PC-9 (cell line): ENCODE measurements at places on chromosomes 13 and 19. TPM values are rescaled to one million over a fixed set of nuclear protein-coding genes. Genes with fewer than 3 reads are reported as not detected.

RCBTB1 gene
- 14.6 and 16.1 TPM in 2 replicates for total RNA-seq

KLF1 gene
- total RNA-seq: 0.22 and 0.25 TPM in 2 replicates

ZNF681 gene
- total RNA-seq: 1.9 and 2.4 TPM in 2 replicates

FFAR1 gene
- 0.23 and 0.44 TPM in 2 replicates for total RNA-seq

ADM5 gene
- total RNA-seq: 9.5 and 14.2 TPM in 2 replicates

CEACAM1 gene
- total RNA-seq: 0.53 and 1.6 TPM in 2 replicates

LILRA1 gene
- not detected in 2 replicates for total RNA-seq

FZR1 gene
- 57.0 and 60.4 TPM in 2 replicates for total RNA-seq

KLK6 gene
- 490 and 581 TPM in 2 replicates for total RNA-seq

MISP gene
- 91.6 and 101 TPM in 2 replicates for total RNA-seq

TEKTIP1 gene
- 4.7 and 4.9 TPM in 2 replicates for total RNA-seq

NLRP4 gene
- 1.6 and 1.7 TPM in 2 replicates for total RNA-seq

PSG1 gene
- 0.72 TPM in 1 of 2 replicates, not detected in the other for total RNA-seq

DCT gene
- total RNA-seq: not detected in 2 replicates

ZNF490 gene
- total RNA-seq: 7.5 and 8.9 TPM in 2 replicates

KLK4 gene
- not detected in 2 replicates for total RNA-seq
